ENCODE measurements at places on chromosomes 7 and 10. TPM values are rescaled to one million over a fixed set of nuclear protein-coding genes. Genes with fewer than 3 reads are reported as not detected.

GRCh38 chr10:128060341-128061250, 65.6 kb downstream of the MKI67 start:
- DNase-seq: no peak

DNA sequence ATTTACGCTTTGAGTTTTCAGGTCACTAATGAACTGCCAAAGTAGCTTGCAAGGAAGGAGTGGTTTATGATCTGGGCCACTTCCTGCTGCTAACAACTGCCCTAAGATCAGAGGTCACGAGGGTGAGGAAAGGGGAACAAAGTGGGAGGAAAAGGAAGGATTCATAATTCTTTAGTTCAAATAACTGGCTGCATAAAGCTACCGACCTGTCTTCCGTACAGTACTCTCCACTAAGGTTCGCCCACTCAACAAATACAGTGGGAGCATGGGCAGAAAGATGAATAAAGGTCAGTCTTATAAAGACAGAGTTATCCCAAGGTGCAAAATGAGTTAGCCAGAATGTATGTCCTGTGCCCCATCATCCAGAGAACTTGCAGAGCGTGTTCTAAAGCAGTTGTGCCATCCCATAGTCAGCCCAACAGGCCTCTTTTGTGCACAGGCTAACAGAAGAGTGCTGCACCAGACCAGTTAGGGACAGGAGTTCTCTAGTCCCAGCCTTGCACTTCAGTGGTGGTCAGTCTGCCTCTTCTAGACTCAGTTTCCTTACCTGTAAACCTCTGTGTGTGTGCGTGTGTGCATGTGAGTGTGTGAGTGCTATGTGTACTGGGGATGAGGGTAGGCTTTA, 65.9 kb downstream of the CREB3L2 start:
- DNase-seq: no peak

DNA sequence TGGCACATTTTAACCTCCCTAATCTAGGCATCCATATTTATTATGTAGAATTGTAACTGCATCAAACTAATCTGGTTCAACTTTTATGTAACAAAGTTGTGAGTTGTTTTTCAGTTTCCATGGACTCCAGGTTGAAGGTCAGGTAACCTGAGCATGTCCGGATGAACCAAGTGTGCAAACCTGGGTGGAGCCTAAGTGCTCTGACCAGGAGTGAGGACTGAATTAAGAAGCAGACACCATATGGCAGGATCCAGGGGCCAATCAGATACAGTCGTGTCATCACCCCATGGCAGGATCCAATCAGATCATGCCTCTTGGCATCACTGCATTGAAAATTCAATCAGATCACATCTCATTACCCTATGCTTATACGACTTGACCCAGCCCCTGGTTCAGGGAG, 41.2 kb upstream of the PHYHIPL start:
- no peak for DNase-seq

DNA sequence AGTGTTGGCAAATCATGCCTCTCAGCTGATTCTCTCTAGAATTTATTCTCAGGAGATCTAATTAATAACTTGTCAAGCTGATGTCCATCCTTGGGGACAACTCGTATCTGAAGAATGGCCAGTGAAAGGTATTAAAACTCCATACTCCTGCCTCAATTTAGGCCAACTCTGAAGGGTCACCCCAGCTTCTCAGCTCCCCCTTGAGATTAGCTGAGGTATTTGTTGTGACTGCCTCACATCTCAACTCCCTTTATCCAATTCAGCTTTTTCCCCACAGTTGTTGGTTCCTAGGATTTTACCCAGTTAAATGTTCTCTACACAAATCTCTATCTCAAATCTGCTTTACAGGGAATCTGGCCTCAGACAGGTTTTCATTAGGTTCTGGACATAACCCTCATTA, 182.4 kb downstream of the MALRD1 start:
- no peak for DNase-seq

DNA sequence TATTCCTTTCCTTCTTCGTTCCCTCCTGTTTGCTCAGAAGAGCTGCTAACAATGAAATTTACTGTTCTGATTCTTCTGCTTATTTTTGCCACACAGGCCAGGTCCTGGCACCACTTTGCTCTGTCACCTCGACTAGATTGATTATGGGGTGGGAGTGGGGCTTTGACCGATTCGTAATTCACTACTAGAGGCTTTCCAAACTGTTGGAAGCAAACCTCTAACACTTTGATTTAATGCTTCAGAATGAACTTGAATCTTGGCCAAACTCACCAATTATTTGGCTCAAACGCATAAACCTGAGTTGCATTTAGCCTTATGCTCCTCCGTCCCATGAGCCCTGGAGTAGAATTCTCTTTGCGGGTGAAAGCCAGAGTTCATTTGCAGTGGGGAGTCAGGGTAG, 476.2 kb upstream of the FZD8 start:
- DNase-seq: no peak

DNA sequence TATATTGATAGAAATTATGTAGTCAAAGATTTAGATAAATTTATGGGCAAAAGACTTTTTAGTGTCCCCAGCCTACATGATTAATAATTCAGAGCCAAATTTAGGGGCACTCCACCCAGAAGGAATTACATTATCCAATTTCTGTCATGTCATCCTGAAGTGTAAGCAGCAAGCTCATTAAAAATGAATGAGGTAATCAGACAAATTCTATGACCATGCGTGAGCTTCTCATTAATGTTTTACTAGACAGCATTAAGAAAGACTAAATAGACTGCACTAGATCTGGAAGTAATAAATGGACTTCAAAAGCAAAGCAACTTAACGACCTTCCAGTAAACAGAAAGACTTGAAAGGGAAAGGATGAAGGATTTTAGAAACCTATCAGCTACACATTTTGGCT, 22.7 kb upstream of the TRUB1 start:
- DNase-seq: no peak

- peak; percentile 57 for DNase-seq
These were observed 68.1 kb upstream of the PDGFA start for GRCh38 chr7:587767-588166.

- DNase-seq: no peak
These were observed 118.7 kb downstream of the EXOC4 start for GRCh38 chr7:133371616-133372015.

- DNase-seq: no peak
These were observed 258.2 kb downstream of the USP6NL start for GRCh38 chr10:11353006-11353896.

GRCh38 chr10:130339911-130340310, 203.7 kb downstream of the GLRX3 start:
- no peak for DNase-seq

DNA sequence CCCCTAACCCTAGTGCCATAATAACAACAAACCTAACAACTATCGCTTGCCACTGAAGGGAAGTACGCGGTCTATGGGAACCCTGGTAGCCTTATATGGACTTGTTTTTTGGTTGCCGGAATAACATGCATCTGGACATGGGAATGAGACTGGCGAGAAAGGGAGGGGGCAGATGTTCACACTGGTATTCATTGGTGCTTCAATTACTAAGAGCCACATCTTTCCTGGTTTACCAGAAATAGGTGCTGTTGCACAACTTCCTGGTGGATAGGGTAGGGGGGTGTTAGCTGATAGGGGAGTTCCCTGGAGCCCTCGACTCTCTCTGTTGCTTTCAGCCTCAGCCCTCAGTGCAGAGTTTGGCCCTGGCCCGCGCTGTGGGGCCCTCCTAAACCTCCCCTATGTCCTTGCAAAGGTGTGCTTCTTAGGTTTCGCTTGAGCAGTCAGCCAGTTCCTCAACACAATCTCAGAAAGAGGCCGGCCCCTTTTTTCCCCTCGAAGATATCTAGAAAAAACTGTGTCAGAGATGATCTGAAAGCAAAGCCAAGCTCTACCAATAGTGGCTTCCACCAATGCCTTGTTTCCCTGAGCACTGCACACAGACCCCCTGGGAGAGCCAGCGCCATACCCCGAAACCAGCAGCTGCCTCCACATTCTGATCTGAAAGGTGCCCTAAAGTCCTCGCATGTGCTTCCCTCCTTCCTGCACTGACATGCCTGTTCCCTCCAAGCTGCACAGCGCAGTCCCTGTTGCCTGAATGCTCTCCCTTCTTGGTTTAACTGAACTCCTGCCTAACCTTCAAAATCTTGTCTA, 13.5 kb downstream of the TBXAS1 start:
- no peak for DNase-seq

Gene INHBA
- total RNA-seq: 29.9 TPM

Gene GPR26
- not detected for total RNA-seq

Gene CREM
- total RNA-seq: 31.2 TPM

Gene AFAP1L2
- total RNA-seq: not detected

Gene RPA3
- total RNA-seq: 38.7 TPM

Gene ADAP1
- total RNA-seq: 0.51 TPM

Gene OPN4
- total RNA-seq: not detected

Measured in HFFc6 (cell line).